ENCODE measurements at places on chromosomes 1 and 21.

DNA sequence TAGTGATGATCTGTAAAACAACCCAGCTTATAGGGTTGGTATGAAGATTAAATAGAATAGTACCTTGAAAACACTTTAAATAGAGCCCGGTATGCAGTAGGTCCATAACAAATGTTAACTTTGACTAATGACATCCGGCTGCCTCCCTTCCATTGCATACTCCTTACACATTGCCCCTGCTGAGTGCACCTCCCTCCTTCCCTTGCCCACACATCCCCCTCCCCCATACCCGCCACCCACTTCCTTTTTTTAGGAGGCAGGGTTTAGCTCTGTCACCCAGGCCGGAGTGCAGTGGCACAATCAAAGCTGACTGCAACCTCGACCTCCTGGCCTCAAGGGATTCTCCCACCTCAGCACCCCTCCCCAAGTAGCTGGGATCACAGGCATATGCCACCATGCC lies 24.4 kb upstream of the ZC3H12A start:
- no peak for DNase-seq

DNA sequence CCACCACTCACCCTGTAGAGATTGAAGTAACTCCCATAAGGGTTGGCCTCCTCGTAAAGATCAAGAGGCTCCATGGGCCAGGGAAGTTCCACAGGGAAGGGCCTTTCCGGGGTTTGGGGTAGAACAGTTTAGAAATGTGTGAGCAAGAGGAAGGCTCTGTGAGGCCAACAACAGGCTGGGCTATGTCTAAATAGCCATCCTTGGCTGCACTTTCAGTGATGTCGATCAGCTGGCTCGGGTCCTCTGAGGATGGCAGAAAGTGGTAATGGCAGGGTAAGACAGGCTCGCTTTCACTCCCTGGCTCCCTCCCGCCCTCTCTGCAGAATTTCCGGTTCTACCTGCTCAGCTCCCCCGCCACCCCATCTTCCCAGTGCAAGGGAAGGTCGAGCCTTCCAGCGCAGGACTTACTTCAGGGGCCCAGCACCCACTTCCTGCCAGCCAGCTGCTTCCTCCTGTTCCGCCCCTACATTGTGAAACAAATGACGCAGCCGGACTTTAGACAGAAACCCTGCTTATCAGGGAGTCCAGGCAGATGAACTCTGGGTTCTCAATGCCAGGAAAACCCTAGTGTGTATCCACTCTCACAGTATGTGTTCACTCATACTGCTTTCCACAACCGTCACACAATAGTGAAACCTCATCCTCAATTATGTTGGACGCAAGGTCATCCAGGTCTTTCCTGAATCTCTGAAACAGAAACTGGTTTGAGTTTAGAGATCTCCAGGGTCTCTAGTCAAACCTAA lies 7.3 kb downstream of the F11R start:
- peak; percentile 78 for DNase-seq

- no peak for DNase-seq
These were observed 228.8 kb downstream of the LTN1 start for GRCh38 chr21:28763809-28764418.

GRCh38 chr1:217342105-217342504 lies 288.8 kb downstream of the GPATCH2 start:
- no peak for DNase-seq
